ENCODE measurements at places on chromosomes 12 and 14. TPM values are rescaled to one million over a fixed set of nuclear protein-coding genes. Genes with fewer than 3 reads are reported as not detected.

The JKAMP gene
- total RNA-seq: 66.7 TPM

- DNase-seq: no peak
Observed at GRCh38 chr14:89890589-89890988, 63.9 kb downstream of the EFCAB11 start.

DNA sequence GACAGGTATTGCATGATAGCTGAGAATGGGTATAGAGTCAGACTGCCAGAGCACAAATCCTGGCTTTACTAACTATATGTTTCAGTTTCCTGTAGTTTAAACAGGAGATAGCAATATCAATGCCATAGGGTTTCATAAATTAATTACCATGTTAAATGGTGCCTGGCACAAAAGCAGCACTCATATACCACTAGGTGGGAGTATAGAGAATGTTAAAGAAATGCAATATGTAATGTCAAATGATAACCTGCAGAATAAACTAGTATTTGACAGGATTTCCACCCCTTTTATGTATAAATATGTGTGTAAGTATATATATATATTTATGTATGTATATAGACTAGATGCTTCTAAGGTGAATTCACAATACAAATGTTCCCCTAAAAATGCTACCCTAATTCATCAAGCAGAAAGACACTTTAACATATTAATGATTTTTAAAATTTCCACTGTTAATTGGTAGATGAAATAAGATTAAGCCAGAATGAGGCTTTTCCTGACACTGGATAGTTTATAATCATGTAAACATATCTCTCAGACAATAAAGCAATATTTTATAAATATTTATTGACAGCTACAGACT lies 8.6 kb downstream of the WDR89 start:
- DNase-seq: no peak

GRCh38 chr14:82441270-82441669 lies 907.6 kb upstream of the SEL1L start:
- no peak for DNase-seq
